ENCODE measurements at places on chromosomes 6 and 20.
A peak's percentile ranks its signal among the peaks of the same experiment; 100 is the strongest.

DNA sequence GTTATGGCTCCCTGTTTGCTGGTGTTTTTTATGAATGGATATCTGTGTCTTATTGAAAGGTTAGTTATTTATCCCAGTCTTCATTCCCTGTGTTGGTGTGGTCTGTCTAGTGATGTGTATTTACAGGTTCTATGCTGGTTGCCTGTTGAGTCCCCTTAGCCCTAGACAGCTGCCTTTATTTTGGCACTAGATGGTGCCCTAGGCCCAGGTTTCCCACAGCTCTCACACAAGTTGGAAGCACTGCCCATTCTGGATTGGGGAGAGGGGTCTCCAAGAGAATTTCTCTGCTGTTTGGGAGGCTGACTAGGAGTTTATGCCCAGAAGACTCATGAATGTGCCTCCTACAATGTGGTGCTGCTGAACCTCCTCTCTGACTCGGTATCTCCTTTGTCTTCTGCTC lies 12.4 kb downstream of the GRM1 start:
- peak; percentile 51 for DNase-seq

GRCh38 chr20:9262653-9263194 lies 193.8 kb downstream of the PLCB4 start:
- no peak for DNase-seq

- DNase-seq = no peak
These were observed 277.0 kb upstream of the PTCHD4 start for GRCh38 chr6:48388044-48388443.

- DNase-seq = peak; percentile 30
These were observed 5.9 kb downstream of the SLC2A10 start for GRCh38 chr20:46715292-46715756.

GRCh38 chr6:102841060-102841459 lies 1447.6 kb downstream of the GRIK2 start:
- no peak for DNase-seq

GRCh38 chr20:49935746-49936152 lies 448 bp upstream of the RNF114 start:
- no peak for DNase-seq

DNA sequence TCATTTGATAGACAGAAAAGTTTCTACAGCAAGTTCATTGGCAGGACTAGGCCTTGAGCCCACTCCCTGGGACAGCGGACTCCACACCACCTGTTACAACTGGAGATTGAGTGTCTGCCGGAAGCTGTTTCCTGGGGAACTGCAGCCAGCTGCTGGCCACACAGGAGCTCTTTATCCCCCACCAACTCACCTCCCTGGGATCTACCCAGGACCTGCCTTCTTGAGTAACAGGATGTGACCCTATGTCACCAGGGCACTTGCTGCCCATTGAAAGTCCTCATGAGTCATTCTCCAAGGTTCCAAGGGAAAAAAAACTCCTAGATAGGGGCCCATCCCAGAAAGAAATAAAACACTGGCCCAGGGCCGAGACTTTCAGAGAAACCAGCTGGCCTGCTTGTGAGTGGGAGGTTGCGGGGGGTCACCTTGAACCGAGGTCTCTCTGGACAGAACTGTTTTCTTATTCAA lies 37.4 kb upstream of the SLC9A8 start:
- DNase-seq = peak; percentile 13

DNA sequence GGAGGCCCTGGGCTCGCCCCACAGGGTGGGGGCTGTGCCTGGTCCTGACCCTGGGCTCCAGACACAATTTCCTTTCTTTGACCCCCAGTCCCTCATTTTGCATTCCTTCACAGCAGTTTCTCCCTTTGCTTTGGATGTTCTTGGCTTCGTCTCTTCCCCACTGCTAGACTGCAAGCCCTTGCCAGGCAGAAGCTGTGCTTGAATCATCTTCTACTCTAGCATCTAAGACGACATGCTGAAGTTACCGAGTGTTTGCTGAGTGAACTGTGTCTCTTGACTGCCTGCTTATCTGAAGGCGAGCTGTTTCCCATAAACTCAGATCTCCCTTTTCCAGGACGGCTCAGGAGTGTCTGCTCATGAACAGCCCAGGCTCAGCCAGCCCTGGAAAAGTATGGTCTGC lies 14.3 kb upstream of the SYNDIG1 start:
- DNase-seq = no peak

GRCh38 chr6:49524541-49524940 lies 24.8 kb downstream of the GLYATL3 start:
- no peak for DNase-seq

GRCh38 chr20:44097521-44098255 lies 89.3 kb downstream of the JPH2 start:
- DNase-seq = no peak

DNA sequence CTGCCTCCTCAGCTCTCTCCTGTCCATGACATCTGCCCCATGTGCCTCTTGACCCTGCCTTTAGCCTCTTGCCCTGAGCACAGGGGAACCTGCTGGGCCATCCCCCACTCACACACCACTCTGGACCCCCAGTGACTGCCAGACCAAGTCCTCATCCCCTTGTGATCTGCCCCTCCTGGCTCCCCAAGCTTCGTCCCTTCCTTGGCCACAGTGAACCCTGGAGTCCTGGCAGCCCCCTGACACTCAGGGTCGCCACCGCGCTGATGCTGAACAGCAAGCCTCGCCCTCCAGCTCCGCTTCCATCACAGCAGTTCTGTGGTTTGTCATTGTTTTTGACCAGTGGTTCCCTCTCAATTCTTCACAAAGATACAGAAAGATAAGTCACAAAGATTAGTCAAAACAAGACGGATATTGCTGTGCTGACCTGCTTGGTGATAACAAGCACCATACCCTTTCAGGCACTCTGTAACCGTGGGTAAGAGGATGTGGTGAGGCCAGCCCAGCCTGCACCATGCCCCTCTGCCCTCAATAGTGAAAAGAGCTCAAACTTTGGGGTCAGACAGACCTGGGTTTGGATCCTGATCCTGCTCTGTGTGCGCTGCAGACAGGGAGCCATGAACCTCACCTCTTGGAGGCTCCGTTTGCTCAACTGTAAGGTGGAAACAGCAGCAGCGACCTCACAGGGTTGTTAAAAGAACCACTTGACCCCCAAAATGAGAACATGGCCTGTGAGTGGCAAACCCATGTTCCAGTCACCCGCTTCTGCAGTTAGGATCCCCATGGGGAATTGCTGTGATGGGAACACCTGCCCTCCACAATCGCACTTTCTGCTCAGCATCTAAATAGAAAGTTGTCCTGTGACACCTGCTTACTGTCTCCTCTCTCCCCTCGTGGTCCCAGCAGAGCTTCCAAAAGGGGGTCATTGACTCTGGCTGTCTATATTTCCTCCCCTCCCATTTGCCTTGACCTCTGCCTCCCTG lies 114.5 kb downstream of the TOX2 start:
- no peak for DNase-seq

GRCh38 chr6:43733471-43734293 lies 36.3 kb upstream of the VEGFA start:
- no peak for DNase-seq

- DNase-seq = no peak
These were observed 87.8 kb downstream of the LYRM4 start for GRCh38 chr6:5172897-5173474.

DNA sequence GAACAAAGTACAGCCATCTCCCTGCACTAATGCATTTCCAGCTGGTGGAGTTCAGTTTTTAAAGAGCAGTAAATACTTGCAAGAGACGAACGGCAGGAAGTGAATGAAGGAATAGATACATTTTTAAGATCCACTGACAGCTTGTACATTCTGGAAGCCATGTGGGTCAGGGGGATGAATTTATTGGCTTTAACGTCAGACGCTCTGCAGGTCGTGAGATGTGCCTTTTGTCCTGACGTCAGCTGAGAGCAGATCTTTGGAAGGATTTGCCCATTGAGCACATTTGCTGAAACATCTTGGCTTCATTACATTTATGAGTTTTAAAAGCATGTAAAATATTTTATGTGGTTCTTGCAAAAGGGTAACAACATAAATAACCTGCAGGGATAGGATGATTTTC lies 29.5 kb upstream of the SALL4 start:
- DNase-seq = no peak

GRCh38 chr6:111602481-111603011 lies 3.1 kb downstream of the TRAF3IP2 start:
- peak; percentile 35 for DNase-seq

DNA sequence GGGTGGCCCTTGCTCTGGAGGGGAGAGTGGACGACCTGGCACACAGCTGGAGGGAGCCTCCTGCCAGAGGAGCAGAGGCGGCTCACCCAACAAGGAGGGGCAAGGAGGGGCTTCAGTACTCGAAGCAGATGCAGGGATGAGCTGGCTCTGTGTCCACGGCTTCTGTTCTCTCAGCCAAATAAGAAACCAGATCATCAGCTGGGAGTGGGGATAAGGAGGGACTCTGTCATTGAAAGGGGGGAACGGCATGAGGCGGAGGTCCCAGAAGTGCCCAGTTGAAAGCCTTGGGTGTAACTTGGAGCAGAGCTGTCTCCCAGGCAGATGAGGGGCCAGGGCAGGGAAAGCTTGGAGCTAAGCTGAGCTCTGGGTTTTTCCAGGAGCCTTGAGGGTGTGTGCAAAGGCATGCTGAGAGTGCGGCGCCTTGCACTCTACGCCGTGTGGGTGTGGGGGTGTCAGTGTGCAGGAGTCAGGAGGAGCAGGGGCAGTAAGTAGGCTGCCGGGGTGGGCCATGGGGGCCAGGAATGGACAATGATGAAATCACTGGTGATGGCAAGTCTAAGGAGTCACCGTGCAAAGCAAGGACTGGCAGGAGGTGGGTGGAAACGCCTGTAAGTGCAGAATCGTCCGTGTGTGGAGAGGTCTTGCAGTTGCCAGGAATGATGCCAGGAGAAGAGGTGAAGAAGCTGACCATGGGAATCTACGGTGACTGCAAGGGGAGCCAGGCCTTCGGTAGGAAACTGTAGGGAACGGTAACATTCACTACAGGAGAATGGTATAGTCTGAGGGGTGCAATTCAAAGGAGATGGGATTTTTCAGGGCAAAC lies 85.4 kb upstream of the FOXQ1 start:
- no peak for DNase-seq

- DNase-seq = no peak
These were observed 165.0 kb downstream of the PDE7B start for GRCh38 chr6:136016228-136017225.

- no peak for DNase-seq
These were observed 39.6 kb downstream of the SLX4IP start for GRCh38 chr20:10474606-10475184.

DNA sequence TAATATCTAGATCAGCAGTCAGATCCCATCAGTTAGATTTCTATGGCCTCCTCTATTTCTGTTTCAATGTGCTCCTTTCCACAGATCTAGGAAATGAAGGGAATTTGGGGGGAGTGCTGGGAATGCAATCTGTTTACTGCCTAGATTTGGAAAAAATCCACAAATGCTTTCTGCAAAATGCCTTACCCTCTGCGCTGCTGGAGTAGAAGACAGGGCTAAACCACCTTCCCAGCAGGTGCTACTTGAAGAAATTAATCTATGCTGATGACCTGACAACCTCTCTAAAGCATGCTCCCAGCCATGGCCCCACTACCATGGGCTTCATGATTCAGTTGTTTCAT lies 46.2 kb downstream of the LY86 start:
- DNase-seq = no peak

DNA sequence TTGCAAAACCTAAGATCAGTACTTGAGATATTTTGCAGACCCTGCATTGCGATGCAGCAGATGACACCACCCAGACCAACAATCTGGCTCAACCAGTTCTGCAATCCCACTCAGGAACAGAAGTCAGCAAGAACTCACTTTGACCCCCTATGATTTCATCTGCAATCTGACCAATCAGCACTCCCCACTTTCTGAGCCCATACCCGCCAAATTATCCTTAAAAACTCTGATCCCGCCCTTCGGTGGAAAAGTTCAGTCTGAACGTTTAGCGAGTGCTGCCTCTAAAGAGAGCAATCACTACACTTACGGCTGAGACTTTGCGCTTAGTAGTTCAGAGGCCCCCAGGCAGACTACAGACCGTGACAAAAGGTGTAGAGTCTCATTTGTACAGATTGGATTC lies 17.3 kb upstream of the KIAA1586 start:
- no peak for DNase-seq

DNA sequence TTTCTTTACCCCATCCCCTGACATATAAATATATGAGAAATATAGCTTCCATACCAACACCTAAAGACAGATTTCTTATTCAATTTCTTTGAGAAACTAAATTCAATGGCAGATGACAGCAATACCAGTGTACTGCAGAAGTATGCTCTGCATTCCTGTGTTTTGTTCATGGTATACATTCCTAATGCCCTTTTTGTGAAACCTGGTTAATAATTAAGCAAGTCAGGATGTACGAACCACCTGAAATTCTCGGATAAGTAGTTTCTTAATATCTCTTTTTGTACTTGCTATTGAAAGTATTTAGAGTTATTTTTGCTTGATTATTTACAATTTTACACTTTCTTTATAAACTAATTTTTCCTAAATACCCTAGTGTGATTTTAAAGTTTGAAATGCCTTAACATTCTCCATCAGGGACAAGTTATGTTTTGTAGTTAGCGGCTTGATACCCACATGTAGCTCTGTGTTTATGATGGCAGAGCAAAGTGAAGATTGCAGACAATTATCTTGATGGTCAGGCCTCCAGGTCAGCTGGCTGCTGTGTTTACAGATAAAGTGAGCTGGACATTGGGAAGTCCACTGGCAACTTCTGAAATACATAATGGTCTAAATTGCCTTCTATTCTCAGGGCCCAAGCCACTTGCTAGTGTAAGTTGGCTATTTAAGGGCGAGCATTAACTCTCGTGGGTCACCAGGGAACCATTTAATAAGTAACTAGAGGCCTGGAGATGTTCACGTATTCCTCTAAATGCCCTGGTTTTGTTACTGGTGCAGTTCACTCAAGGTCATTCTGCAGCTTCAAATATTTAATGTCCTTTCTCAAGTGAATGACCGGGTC lies 58.2 kb downstream of the PLCB1 start:
- no peak for DNase-seq

- DNase-seq = no peak
These were observed 136.6 kb downstream of the BACH2 start for GRCh38 chr6:90160013-90160412.

DNA sequence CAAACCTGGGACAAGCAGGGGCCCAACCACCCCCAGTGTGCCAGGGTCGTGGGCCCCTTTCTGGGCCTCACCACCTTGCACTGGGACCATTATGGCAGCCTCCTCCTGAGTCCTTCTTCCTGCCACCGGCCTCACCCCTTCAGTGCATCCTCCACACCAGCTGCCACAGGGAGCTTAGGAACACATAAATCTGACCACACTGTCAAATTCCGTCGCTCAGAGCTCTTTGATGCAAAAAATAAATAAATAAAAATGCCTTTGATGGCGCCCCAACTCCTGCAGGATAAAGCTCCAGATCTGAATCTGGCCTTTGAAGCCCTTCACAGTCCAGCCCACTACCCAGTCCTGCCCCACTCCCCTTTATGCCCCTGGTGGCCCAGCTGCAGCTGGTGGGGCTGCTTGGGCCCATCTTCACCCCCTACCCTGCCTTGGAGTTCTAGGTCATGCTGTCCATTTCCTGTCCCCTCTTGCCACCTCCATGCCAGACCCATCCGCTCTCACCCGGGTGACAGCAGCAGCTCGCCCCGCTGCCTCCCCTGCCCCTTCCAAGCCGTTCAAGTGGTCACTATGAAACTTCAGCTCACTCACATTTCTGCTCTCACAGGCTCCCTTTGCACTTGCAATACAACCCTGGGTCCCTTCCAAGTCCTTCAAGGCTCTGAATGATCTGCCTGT lies 16.0 kb downstream of the MYH7B start:
- no peak for DNase-seq

GRCh38 chr6:53058388-53059195 lies 6.6 kb upstream of the FBXO9 start:
- DNase-seq = no peak

GRCh38 chr20:32965115-32965514 lies 39.1 kb downstream of the SUN5 start:
- no peak for DNase-seq

GRCh38 chr6:3450888-3451287 lies 6.0 kb downstream of the SLC22A23 start:
- no peak for DNase-seq

- no peak for DNase-seq
These were observed 99.8 kb upstream of the MLN start for GRCh38 chr6:33903579-33903978.
